ENCODE measurements at places on chromosomes 11 and 22.

DNA sequence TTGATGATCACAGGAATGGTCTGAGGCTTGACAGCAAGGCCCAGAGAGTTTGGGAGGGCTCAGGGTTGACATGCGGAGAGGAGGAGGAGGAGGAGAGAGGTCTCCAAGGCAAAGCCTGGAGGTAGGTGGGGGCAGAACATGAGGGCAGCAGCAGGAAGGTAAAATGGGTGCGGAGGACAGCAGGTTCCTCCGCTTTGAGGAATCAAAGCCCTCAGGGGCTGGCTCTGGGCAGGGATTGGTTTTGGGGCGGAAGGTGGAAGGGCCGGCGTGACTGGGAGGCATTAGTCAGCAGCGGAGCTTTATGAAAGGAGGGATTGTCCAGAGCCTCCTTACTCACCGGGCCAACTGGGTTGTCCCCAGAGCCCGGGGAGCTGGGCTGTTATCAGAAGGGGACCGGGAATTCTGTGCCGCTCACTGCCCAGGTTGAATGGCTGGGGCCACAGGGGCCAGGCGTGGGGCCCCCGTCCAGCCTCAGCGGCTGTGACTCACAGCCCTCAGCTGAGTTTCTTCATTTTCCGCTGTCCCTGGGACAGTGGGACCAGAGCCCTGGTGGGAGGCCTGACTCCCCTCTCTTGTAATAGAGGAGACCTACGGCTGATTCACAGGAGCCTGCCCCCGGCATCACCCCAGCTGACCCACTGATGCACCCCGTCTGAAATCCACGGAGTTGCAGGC is 36.2 kb downstream of the LIF start:
- no peak for DNase-seq

DNA sequence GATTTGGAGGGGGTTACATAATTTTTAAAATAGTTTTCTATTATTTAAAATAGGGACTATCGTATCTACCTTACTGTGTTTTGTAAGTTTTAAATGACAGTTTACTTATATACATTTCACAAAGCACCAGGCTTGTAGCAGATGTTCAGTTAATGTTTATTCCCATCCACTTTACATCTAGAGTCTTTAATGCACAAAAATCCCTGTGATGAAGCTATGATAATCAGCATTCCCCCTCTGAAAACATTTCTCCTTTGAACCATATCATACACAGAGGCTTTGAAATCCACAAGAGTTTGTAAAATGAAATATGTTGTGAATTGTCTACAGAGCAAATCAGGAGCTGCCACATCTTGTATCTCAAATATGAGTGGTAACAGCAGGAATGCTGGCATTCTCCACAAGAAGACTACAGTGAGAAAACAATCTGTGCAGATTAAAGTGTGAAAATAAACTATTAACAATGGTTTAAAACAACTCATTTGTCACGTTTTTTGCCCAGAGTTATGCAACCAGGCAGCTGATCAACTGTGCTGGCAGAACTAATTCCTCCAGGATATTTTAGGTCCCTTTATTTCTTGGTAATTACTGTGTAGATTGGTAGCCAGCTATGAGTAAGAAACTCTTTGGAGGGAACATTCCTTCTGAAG is 699.1 kb upstream of the ARHGAP42 start:
- DNase-seq: no peak

DNA sequence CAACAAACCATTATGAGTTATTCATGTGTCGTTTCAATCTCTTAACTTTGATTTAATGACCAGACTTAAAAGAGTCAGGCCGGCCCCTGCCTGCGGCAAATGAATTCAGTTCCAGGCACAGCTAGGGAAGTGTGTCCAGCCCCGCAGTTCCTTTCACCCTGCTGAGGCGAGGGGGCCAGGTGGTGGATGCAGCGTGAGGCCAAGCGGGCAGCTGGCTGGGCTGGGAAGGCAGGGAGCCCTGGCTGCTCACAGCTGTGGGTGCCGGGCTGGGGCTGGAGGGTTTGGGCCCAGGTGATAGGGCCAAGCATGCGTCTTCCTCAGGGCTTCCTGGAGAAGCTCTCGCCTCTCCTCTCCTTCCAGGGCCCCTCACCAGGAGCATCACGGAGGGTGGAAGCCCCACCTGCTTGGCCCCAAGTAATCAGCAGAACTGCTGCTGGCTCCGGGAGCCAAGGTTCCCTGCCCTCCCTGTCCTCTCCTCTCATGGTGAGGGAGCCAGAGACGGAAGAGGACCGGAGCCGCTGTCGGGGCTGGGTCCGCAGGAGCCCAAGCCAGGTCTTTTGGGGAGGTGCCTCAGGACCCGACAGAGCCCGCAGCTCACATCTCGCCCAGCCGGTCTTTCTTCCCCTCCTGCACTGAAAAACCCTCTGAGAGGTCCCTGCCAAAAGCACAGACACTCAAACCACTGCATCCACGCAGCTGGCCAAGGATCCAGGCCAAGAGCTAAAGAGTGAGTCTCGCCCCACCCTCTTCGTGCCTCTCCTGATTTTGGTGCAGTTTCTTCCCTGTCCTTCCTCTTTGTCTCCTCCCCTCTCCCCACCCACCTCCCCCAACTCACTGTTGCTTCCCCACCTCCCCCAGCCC is 97.0 kb downstream of the ST3GAL4 start:
- DNase-seq: no peak

DNA sequence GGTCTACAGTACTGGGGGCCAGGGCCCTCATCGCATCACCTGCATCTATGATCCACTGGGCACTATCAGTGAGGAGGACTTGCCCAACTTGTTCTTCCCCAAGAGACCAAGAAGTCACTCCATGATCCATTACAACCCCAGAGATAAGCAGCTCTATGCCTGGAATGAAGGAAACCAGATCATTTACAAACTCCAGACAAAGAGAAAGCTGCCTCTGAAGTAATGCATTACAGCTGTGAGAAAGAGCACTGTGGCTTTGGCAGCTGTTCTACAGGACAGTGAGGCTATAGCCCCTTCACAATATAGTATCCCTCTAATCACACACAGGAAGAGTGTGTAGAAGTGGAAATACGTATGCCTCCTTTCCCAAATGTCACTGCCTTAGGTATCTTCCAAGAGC is 3.8 kb upstream of the PPFIBP2 start:
- no peak for DNase-seq

DNA sequence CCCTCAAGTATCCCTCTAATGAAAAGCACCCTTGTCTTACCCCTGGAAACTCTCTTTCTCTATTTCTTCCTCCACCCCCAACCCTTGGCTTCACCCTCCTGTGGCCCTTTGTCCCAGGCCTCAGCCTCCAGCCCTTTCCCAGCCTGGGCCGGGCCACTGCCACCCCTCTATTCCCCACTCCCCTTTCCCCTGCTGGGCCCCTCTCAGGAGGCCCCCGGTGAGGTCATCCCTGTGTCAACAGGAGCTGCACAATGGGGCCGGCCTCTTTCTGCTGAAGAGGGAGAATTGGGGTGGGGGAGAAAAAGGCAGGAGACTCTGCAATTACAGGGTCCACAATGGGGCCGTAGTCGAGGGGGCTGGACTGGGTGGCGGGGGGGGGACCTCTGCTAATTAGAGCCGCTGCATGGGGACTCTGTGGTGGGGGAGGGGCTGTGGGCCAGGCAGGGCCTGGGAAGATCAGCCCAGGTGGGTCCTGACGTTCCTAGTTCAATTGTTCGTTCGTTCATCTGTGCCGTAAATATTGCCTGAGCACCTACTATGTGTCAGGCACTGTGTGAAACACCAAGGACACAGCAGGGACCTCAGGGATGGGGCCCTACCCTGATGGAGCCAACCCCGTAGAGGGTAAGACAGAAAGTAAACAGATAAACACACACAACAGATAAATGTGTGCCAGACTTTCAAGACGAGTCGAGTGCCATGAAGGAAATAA is 18.5 kb upstream of the MPPED1 start:
- no peak for DNase-seq

- peak; percentile 79 for DNase-seq
These were observed 476.9 kb downstream of the MIAT start for GRCh38 chr22:27134315-27134701.

- DNase-seq: no peak
These were observed 82.1 kb upstream of the WNT11 start for GRCh38 chr11:76288166-76288980.

- DNase-seq: peak; percentile 20
These were observed 27.4 kb upstream of the ST14 start for GRCh38 chr11:130131961-130132850.

DNA sequence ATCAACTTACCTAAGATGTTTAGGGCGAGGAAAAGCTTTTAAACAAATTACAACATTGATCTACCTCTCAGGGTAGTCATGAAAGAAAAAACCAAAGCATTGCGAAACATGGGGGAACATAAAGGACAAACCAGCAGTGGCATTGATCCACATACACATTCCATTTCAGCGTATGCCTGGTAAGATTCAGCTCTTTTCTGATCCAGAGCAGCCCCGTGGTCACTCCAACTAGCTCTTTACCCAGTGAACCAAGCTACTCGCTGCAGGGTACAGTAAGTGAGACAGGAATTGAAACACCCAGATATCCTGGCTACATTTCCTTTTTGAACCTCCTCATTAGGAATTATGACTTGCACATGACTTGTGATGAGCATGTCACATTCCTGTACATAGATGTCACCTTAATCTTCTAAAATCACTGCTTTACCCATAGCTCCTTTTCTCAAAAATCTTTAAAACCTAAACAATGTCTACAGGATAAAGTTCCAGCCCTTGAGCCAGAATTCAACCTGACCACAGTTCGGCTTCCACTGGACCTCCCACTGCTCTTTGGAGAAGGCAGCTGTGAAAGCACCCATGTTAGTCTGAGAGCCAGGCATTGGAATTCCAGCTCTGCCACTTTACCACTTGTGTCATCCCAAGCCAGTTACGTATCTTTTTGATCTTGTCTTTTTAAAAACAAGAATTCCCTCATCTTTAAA is 42.9 kb upstream of the AKIP1 start:
- DNase-seq: peak; percentile 30

GRCh38 chr11:33701302-33702230 is 940 bp upstream of the C11orf91 start:
- DNase-seq: no peak

DNA sequence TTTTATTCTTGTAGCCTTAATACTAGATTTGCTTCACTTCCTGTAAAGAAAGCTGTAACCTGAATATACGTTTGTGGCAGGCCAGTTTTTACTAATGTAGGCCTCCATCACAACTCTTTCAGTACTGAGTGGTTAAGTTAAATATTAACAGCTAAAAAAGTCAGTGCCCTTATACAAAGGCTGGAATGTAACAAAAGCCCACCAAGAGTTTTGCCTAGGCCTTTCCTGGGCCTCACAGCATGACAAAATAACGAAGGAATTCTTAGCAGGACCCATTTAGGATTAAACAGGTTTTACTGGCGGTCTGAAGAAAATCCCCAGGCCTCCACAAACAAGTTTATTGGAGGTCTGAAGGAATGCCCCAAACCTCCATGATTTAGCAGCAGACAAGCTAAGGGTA is 43.7 kb downstream of the PIWIL3 start:
- no peak for DNase-seq

DNA sequence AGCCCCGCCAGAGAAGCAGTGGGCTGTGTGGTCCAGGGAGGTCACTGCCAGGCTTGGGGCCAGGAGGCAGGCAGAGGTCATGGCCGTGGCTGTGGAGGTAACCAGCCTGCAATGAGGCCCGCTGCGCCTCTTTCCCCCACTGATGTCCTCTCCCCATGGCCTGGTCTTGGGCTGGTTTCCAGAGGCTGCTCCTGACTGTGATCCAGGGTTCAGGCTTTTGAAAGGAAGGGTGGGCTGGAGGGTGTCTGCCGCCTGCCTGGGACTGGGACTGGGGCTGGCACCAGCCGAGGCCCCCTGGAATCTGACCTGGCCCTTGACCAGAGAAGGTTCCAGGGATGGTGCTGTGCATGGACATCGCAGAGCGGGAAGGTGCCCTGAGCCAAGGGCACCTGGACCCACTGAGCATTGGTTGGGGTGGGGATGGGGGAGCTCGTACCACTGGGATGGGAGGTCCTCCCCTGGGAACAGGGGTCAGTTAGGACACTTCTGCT is 59.6 kb upstream of the THY1 start:
- DNase-seq: no peak

DNA sequence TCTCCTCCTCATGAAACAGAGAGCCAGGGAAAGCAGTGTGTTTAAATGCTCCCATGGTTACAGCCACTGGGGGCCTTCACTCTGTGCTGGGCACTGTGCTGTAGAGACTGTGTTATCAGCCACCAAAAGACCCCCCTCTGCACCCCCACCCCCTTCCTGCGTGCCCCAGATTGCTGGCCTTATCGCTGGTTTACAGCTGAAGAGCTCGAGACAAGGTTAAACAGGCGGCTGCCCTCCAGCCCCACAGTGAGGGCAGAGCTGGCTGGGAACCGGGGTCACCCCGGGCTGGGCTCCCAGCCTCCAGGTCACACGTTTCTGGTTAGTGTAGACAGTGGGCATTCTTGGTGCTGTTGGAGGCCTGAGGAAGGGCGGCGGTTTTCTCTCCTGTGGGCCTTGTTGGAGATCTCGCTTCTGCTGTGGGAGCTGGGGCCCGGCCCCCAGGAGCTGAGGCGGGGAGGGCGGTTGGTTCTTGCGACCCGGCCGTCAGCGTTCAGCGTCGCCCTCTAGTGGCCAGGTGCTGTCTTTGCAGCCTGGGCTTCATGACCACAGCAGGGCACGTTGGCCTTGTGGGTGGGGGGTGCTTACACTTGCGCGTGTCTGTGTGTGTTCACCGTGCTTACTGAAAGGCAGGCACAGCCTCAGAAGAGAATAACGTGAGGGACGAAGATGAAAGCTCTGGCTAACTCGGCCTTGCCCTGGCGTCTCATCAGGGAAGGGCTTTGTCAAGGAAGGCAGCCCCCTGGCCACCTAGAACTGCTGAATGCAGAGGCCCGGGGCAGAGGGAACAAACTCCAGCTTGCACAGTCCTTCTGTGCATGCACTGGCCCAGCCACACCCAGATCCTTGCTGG is 40.8 kb downstream of the TBC1D22A start:
- no peak for DNase-seq

GRCh38 chr11:127890030-127890615 is 697.2 kb downstream of the ETS1 start:
- DNase-seq: no peak

GRCh38 chr22:49694462-49695260 is 133.0 kb downstream of the BRD1 start:
- DNase-seq: no peak

DNA sequence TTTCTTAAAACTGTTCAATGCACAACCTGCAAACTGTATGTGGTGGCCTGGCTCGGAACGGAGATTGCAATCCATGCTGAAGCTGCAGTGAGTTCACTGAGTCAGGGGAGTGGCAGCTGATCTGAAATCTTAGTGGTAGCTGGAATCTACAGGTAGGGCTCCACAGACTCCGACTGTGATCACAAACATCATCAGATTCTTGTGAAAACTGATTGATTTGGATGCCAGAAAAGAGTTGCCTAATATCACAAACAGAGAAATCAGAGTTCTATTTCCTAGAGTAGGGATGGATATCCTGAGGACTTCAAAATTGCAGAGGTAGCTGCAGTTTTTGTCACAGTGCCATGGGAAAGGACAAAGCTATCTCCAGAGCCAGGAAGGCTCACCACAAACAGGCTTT is 57.5 kb upstream of the SC5D start:
- no peak for DNase-seq

- no peak for DNase-seq
These were observed 3.8 kb upstream of the PIK3IP1 start for GRCh38 chr22:31295831-31296657.

GRCh38 chr11:34643846-34644245 is 23.0 kb downstream of the EHF start:
- no peak for DNase-seq
